ENCODE measurements at places on chromosomes 3 and 15. TPM values are rescaled to one million over a fixed set of nuclear protein-coding genes. Genes with fewer than 3 reads are reported as not detected.

Gene LRRC34
- total RNA-seq: 6.6 TPM

Gene ISG20
- 3.1 TPM for total RNA-seq

Gene OR5K2
- not detected for total RNA-seq

Gene PLAAT1
- total RNA-seq: 2.2 TPM

Gene CADM2
- total RNA-seq: 5.8 TPM

Gene PLA2G4E
- 0.09 TPM for total RNA-seq

Gene VGLL3
- 2.0 TPM for total RNA-seq

- no peak for DNase-seq
These were observed 77.3 kb upstream of the SCN5A start for GRCh38 chr3:38726751-38727150.

- DNase-seq: peak; percentile 45
These were observed 19.0 kb downstream of the ACAA1 start for GRCh38 chr3:38117748-38118420.

GRCh38 chr15:51267703-51268083, 70.7 kb downstream of the CYP19A1 start:
- DNase-seq: no peak

DNA sequence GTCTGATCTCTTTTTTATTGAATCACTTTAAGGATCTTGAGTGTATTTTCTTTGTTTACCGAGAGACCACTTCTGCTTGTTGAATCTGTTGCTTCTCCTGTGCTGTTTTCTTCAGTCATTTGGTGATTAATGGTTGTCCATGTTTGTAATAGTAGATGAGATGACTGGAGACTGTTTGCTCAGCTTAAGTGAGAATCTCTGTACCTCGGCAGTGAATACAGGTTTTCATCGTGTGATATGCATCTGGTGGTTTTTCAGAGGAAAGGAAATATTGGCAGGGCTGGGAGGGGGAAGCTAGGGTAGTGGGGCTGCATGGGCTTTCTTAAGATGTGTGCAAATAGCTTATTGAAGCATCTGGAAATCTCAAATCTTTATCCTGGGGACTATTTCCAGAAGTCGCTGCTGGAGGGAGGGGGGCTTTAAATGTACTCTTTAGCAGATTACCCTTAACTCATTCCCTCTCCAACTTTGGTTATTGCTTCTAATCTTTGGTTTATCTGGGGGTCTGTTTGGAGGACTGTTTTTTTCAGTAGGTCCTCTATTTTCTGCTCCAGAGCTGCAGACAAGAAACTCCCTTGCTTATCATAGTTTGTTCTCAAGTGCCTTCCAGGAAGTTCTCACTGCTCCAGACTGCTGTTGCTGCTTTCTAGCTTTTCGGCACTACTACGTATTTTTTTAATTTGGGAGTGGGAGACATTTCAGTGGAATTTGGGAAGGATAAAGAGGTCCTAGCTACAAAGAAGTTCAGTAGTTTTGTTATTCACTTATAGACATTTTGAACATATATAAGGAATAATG, 19.4 kb downstream of the CMTM8 start:
- DNase-seq: no peak

DNA sequence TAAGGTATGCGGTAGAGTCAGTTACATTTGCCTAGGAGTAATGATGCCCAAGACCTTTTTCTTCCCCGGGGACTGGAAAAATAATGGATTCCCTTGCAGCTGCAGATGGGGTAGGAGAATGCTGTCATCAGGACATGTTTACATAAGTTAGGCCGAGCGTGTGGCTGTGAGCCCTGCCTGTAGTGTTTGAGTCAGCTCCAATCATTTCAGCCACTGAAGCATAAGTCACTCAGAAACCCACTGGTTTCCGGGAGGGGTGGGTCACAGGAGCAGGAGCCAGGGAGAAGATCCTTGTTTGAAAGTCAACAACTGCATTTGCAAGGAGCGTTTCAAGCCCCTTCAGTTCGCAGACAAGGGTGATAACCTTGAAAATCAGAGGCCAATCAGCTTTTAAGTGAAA, 562.3 kb downstream of the MCTP2 start:
- no peak for DNase-seq

All from progenitor cell of endocrine pancreas (in vitro differentiated cells).